ENCODE measurements at places on chromosomes 6 and 20. TPM values are rescaled to one million over a fixed set of nuclear protein-coding genes. Genes with fewer than 3 reads are reported as not detected.

The BNIP5 gene
- not detected for total RNA-seq

The KCNG1 gene
- 2.8 TPM for total RNA-seq

The RGL2 gene
- total RNA-seq = 21.5 TPM

The TSHZ2 gene
- total RNA-seq = 43.6 TPM

The SOX4 gene
- total RNA-seq = 2.3 TPM

The EPPIN gene
- total RNA-seq = not detected

The RSPO3 gene
- not detected for total RNA-seq

- no peaks in the 10 kb centered on the region for H3K27me3 ChIP-seq
- DNase-seq = no peak
- H3K27ac ChIP-seq = no peak overlapping the region
- no peaks in the 10 kb centered on the region for H3K36me3 ChIP-seq
- H3K4me1 ChIP-seq = no peaks in the 10 kb centered on the region
Observed at GRCh38 chr6:162219266-162219665, 508.3 kb downstream of the PRKN start.

- peak overlapping the region; percentile 24 for H3K27ac ChIP-seq
- DNase-seq = peak; percentile 23
- peaks cover 4% of the 10 kb centered on the region for H3K27me3 ChIP-seq
- H3K4me1 ChIP-seq = peaks cover 3% of the 10 kb centered on the region
- no peaks in the 10 kb centered on the region for H3K36me3 ChIP-seq
Observed at GRCh38 chr6:170082531-170083187, 208.2 kb downstream of the DLL1 start.

GRCh38 chr20:21615617-21616080, 89.8 kb upstream of the PAX1 start:
- no peaks in the 10 kb centered on the region for H3K4me1 ChIP-seq
- no peak overlapping the region for H3K27ac ChIP-seq
- no peak overlapping the region for H3K4me3 ChIP-seq
- DNase-seq = peak; percentile 73
- no peaks in the 10 kb centered on the region for H3K36me3 ChIP-seq

DNA sequence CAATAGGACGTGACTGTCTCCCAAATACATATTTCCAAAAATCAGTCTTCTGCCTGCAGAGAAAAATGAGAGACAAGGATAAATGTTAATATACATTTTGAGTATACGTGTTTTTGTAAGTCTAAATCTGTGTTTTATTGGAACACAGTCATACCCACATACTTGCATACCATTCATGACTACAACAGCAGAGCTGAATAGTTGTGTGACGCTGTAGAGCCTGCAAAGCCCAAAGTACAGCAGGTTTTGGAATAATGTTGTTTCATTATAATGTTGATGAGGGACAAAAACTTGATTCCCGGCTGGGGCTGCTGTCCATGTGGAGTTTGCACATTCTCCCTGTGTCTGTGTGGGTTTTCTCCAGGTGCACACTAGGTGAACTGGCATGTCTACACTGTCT, 23.8 kb upstream of the FBXO9 start:
- no peaks in the 10 kb centered on the region for H3K27me3 ChIP-seq
- peaks cover 24% of the 10 kb centered on the region for H3K36me3 ChIP-seq
- H3K4me3 ChIP-seq = no peak overlapping the region
- H3K27ac ChIP-seq = no peak overlapping the region
- no peak for DNase-seq
- H3K4me1 ChIP-seq = no peaks in the 10 kb centered on the region

- peaks cover 2% of the 10 kb centered on the region for H3K27me3 ChIP-seq
- no peak overlapping the region for H3K27ac ChIP-seq
Observed at GRCh38 chr6:72579865-72580264, 42.0 kb upstream of the KCNQ5 start.

- no peak overlapping the region for H3K4me3 ChIP-seq
- no peaks in the 10 kb centered on the region for H3K4me1 ChIP-seq
- H3K27me3 ChIP-seq = no peaks in the 10 kb centered on the region
- no peak overlapping the region for H3K27ac ChIP-seq
Observed at GRCh38 chr6:146965110-146965689, 239.0 kb upstream of the STXBP5 start.

DNA sequence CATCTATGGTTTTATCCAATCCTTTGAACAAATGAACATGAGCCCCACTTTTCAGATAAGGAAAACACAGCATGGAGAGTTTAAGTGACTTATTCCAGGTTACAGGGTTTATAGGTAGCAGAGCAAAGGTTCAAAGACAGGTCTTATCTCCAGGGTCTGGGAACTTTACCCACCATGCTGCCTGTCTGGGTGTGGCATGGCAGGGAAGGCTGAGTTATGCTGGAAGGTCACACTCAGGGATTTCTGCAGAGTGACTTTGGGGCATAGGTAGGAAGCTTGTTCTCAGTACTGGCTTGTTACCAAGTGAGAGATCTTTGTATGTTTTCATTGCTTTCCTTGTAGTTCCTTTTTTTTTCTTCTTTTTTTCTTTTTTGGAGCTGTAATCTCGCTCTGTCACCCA, 1.8 kb downstream of the ZNF831 start:
- no peak for DNase-seq
- peaks cover 89% of the 10 kb centered on the region for H3K4me1 ChIP-seq
- no peaks in the 10 kb centered on the region for H3K27me3 ChIP-seq
- H3K4me3 ChIP-seq = peak overlapping the region; percentile 76
- peaks cover 19% of the 10 kb centered on the region for H3K36me3 ChIP-seq

DNA sequence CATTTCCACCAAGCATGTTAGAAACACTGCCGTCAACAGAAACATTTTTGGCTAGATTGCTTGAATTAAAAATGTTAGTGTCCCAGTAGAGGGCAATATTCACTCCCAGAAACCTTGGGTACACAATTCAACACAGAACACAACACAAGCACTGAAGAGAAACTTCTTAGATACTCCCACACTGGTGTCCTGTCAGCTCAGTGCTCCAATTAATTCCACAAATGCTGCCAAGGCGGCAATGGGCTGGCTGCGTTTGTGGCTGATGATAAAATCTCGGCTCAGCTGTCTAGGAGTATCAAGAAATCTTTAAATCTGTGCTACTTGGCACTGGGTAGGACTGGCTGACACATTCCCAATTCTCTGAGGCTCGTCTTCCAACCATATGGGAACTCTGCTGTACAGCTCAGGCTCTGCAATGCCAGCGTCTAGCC, 39.3 kb downstream of the BEND3 start:
- H3K27me3 ChIP-seq = no peaks in the 10 kb centered on the region
- no peak overlapping the region for H3K4me3 ChIP-seq
- peaks cover 1% of the 10 kb centered on the region for H3K36me3 ChIP-seq
- no peak overlapping the region for H3K27ac ChIP-seq
- DNase-seq = no peak
- no peaks in the 10 kb centered on the region for H3K4me1 ChIP-seq

DNA sequence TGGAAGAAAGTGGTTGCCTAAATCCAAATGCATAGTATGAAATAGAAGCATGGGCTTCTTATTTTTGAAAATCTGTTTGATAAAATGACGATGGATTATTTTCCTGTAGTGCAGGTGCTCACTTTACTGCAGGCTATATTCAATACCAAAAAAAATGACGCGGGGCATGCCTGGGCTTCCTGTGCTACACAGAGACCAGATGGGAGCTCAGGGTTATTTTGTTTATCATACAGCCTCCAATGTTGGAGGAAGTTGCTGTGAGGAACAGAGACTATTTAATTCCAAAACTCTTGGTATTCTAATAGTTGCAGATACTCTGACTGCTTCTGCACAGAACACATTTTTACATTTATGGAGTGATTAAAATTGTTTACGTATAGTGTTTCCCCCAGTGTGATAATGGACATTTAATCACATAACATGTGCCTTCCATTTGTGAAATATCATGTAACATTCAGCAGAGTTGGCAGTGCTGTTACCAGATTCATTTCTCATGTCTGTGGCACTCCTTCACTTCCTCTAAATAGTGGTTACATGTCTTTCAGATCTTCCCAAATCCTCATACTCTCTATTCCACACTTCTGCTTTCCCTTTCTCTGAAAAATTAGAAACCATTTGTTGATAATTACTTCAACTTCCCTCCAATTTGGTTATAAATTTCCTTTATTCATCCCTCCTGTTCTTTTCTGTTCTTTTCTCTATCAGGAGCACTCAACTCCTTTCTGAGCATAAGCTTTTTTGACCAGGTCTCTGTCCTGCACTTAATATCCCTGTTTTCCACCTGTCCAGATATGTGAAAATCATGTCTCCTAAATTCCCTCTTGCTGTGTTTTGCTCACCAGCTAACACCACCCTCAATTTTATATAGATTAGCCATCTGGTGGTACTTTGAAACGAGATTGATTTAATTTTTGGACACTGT, 121.6 kb downstream of the ADGRB3 start:
- no peaks in the 10 kb centered on the region for H3K4me1 ChIP-seq
- no peaks in the 10 kb centered on the region for H3K36me3 ChIP-seq
- no peak overlapping the region for H3K27ac ChIP-seq
- DNase-seq = no peak

GRCh38 chr20:62192635-62193034, 9.8 kb downstream of the MTG2 start:
- no peak overlapping the region for H3K4me3 ChIP-seq
- H3K27me3 ChIP-seq = no peaks in the 10 kb centered on the region
- peaks cover 11% of the 10 kb centered on the region for H3K36me3 ChIP-seq
- DNase-seq = no peak
- H3K4me1 ChIP-seq = peaks cover 2% of the 10 kb centered on the region

DNA sequence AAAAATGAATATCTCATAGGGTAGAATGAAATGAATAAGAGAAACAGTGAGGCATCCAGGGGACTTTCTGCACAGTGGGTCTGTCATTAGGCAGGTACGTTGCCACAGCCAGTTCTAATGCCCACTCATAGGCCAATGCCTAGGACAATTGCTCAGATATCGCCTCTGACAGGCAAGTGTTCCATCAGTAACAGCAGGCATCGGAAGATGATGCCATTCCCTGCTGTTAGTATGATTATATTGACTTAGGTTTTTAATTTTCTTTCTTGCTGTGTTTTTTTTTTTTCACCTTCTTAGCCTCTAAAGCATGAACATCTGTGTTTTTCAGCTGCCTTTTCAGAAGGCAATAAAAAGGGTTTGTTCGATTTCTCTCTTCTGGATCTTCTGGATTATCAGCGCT, 90.7 kb downstream of the PRL start:
- H3K4me1 ChIP-seq = no peaks in the 10 kb centered on the region
- no peak overlapping the region for H3K4me3 ChIP-seq
- DNase-seq = no peak
- H3K27ac ChIP-seq = no peak overlapping the region

- H3K4me1 ChIP-seq = no peaks in the 10 kb centered on the region
- peaks cover 40% of the 10 kb centered on the region for H3K36me3 ChIP-seq
- H3K27ac ChIP-seq = no peak overlapping the region
- H3K27me3 ChIP-seq = no peaks in the 10 kb centered on the region
- DNase-seq = no peak
Observed at GRCh38 chr20:16311756-16312155, 261.5 kb downstream of the KIF16B start.

DNA sequence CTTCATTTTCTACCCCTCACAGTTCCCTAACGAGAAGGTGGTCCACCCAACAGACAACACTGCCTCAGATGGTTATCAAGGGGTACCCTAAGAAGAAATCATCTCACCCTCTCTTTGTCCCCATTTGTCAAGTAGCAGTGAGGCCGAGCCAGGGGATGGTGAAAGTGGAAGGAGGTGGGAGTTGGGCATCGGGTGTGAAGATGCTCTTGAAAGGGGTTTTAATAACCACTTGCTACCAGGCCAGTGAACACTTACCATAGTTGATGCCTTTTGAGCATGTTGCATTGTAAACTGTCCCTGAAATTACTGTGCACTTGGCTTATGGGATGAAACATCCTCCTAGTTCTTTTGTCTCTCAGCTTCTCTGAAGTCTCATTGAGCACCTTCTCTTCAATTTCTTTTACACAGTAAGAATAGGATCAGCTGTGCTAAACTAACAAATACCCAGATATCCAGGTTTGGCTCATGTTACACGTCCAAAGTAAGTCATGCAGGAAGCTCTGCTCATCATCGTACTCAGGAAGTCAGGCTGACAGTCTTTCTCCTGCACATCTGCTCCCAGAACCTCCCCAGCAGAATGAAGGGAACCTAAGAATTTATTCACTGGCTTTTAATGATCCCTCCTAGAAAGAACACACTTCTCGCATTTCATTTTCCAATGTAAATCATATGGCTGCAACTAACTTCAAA, 13.3 kb downstream of the HLA-DPB1 start:
- no peak overlapping the region for H3K27ac ChIP-seq
- no peak overlapping the region for H3K4me3 ChIP-seq
- DNase-seq = no peak
- H3K36me3 ChIP-seq = no peaks in the 10 kb centered on the region

- no peaks in the 10 kb centered on the region for H3K4me1 ChIP-seq
- no peak overlapping the region for H3K4me3 ChIP-seq
- no peaks in the 10 kb centered on the region for H3K36me3 ChIP-seq
- no peaks in the 10 kb centered on the region for H3K27me3 ChIP-seq
Observed at GRCh38 chr20:14478126-14478525, 140.7 kb upstream of the FLRT3 start.

GRCh38 chr20:11686820-11687543, 230.7 kb upstream of the BTBD3 start:
- peaks cover 16% of the 10 kb centered on the region for H3K27me3 ChIP-seq
- no peak overlapping the region for H3K27ac ChIP-seq
- H3K36me3 ChIP-seq = no peaks in the 10 kb centered on the region
- H3K4me3 ChIP-seq = no peak overlapping the region
- peak; percentile 4 for DNase-seq

DNA sequence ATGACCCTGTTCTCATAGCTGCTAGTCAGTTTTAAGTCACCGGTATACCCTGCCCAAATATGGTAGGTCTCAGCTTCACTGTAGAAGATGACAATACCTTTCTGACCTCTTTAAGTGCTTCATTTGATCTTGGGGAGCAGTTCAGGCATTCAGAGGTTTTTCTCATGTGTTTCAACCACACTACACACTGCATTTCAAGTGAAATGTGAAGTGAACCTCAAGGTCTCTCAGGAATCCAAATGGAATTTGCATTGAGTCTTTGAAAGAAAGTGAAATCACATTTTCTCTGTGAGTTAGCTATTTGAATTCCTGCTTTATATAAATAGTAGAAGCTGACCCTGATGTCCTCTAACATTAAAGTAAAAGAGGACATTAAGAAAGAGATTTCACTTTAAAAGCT, 461.6 kb downstream of the ADGRB3 start:
- no peak overlapping the region for H3K4me3 ChIP-seq
- no peak overlapping the region for H3K27ac ChIP-seq
- H3K36me3 ChIP-seq = no peaks in the 10 kb centered on the region
- no peaks in the 10 kb centered on the region for H3K27me3 ChIP-seq
- no peaks in the 10 kb centered on the region for H3K4me1 ChIP-seq

DNA sequence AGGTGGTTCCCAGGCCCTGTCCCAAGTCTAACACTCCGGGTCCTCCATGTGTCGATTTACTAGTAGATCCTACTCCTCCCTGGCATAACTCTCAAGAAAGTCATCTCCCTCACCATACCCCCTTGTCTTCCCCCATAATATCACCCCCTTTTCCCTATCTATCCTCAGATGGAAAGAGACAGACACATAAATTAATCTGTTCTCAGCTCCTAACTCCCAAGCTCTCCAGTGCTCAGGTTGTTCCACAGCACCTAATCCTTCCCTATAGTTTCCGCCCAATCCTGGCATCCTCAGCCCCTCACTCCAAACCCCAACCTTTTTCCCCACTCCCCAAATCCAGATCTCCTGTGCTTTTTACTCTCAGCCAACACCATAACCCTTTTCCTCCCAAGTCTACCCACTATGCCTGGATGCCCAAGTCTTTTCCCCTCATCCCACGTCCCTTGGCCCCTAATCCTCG, 808 bp downstream of the ILRUN start:
- no peaks in the 10 kb centered on the region for H3K27me3 ChIP-seq
- peaks cover 53% of the 10 kb centered on the region for H3K4me1 ChIP-seq
- H3K27ac ChIP-seq = peak overlapping the region; percentile 69
- peak overlapping the region; percentile 92 for H3K4me3 ChIP-seq
- peaks cover 11% of the 10 kb centered on the region for H3K36me3 ChIP-seq

All from activated CD4-positive, alpha-beta T cell treated with anti-CD3 and anti-CD28 coated beads for 36 hours (primary cell).